Activated CD8-positive, alpha-beta memory T cell treated with anti-CD3 and anti-CD28 coated beads for 4 hours (primary cell): ENCODE measurements at places on chromosomes 11 and 22.

DNA sequence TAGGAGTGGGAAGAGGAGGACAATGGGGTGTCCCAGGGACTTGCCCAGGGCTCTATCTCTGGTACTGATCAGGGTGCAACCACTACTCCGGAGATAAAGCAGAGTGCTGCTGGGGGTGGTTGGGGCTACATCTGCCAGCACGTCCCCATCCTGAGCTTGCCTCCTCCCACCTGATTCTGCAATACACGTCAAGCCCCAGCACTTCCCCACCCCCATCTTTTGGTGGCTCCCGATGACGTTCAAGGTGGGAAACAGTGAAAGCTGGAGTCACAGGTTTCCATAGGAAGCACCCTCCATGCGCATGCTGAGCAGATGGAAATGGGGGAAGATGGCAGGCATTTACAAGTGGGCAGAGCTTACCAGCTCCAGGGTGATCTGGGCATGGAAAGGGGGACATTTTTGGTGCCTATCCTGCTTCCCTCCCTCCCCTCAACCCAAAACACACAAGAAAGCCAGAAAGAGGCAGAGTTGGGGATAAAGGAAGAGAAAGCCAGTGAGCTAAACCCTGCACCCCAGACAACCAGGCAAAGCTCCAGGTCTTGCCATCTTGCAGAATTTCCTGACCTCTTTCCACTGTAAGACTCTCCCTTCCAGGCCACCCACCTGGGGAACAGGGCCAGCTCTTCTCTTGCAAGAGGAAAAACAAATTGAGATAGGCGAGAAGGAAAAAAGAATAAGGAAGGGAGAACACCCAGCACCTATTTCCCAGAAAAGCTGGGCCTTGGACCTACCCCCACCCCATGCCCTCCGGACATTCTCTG is 15.8 kb downstream of the SYT7 start:
- DNase-seq = no peak

DNA sequence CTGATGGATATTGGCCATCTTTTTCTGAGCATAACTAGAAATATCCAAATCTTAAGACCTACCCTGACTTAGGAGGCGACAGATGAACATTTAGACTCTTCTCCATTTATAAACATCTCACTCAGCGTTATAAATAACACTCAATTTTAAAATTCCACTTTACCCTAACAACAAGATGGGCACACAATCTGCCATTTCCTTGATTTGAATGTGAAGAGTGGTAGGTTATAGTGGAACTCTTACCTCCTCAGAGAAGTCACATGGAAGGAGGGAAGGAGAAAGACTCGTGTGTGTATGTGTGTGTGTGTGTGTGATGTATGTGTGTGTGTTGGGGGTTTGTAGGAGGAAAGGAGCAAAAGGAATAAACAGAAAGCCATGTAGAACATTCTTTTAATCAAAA is 15.0 kb downstream of the SIAE start:
- no peak for DNase-seq

- DNase-seq = no peak
These were observed 34.8 kb downstream of the EFCAB6 start for GRCh38 chr22:43777286-43777685.

- no peak for DNase-seq
These were observed 5.3 kb downstream of the SC5D start for GRCh38 chr11:121297872-121298271.

DNA sequence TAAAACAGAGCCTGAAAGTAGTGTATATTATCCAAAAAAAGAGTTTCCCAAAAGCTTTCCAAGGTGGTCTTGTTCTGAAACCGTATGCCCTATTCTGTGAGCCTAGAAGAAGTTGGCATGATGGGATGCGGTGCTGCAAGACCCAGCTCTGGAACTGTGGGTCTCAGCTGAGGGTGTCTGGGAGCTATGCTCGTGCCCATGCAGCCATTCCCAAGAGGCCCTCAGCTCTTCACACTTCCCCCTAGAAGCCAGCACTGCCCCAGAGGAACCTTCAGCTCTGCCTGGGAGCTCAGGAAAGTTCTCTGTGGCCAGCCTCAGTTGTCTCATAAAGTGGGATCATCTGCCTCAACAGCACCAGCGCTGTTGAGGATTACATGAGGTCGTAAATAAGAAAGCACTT is 6.4 kb upstream of the SYT12 start:
- DNase-seq = no peak
